Forelimb muscle (tissue), 1 donor: ENCODE measurements at places on chromosomes 7 and 10. TPM values are rescaled to one million over a fixed set of nuclear protein-coding genes. Genes with fewer than 3 reads are reported as not detected.

DNA sequence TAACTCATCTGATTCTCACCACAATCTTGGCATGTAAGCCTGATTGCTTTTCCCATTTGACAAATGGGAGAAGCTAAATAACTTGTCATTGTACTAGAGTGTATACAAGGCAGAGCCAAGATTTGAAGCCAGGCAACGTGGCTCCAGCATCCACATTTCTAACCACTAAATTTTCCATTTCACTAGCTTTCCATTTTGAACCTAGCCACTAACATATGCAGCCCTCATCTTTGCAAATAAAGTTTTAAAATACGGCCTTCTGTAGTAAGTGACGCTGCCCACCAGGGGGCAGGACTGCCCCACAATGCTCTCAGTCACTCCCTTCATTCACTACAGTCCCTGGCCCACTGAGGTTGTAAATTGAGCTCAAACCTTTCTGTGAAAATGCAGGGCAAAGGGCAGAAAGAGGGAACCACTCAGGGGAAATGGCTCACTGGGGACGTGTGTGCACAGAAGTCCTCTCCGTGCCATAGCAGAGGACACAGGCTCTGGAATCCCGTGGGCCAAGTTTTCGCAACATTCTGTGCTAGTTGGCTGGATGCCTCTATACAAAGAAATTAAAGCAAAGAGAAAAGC lies 315.7 kb downstream of the TNS3 start:
- no peak for DNase-seq

The CFAP70 gene
- polyA plus RNA-seq: 2.3 TPM

DNA sequence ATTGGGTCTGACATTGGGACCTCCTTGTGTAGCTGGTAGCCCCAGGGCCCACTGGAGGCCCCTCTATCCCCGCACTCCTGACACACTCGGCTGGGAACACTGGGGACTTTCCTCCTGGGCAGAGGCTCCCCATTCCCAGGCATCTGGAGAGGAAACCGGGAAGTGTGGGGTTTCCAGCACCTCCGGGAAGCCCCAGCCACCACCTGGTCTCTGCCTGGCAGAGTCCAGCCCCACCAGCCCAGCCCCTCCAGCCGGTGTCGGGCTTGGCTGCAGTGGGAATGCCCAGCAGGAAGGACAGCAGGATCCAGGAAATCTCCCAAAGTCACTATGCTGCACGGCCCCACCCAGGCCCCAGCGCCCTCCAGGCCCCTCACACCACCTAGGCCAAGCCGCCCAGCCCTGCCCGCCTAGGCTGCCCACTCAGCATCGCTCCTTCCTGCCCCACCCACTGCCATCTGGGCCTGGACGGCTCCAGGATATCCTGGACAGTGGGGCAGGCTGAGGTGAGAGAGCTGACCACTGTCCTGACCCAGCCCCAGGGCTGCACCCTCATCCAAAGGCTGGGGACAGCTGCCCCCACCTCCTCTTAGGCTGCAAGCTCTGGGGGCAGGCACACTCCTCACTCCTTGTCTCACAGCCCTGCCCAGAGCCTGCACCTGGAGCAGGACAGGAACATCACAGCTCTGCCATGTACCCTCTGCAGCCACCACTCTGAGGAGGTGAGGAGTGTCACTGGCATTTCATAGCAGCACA lies 11.8 kb downstream of the RASGEF1A start:
- no peak for DNase-seq

The KIAA1217 gene
- 36.0 TPM for polyA plus RNA-seq

- DNase-seq: no peak
Observed at GRCh38 chr10:26314265-26315013, 97.9 kb downstream of the GAD2 start.

GRCh38 chr7:5683280-5683670 lies 98.2 kb downstream of the RNF216 start:
- DNase-seq: no peak

DNA sequence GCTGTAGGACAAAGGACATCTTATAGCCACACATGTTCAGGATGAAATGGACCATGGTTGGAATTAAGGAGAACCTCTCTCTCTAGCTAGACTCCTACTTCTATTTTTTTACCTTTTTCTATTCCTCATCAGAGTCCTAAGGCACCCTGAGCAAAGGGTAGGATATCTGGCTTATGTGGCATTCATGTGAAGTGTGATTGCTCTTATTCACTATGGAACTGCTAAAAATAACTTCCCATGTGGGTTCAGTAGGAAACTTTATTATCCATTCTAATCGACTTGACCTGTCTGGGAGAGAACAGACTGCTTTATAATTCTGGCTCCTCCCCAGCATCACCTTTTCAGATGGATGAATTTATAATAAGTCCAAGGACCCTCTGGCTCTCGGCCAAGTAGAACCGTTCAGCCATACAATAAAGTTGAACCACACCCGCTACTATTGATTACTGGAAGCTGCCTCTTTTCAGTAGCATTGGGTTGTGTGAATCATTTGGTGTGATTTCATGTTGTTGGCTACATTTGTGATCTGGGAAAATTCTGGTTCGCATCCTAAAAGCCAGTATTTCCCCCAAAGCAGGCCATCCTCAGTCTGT lies 117.5 kb downstream of the NRF1 start:
- no peak for DNase-seq

GRCh38 chr10:73798927-73799560 lies 12.4 kb downstream of the NDST2 start:
- DNase-seq: no peak

- no peak for DNase-seq
Observed at GRCh38 chr7:69765879-69766278, 167.6 kb downstream of the AUTS2 start.

The PDK4 gene
- polyA plus RNA-seq: 12.9 TPM

- DNase-seq: no peak
Observed at GRCh38 chr7:24936121-24936824, 43.7 kb downstream of the OSBPL3 start.

GRCh38 chr7:141701489-141702046 lies 398 bp downstream of the DENND11 start:
- no peak for DNase-seq

- DNase-seq: no peak
Observed at GRCh38 chr10:71278691-71279588, 40.1 kb upstream of the SLC29A3 start.

GRCh38 chr10:23106331-23107072 lies 11.1 kb downstream of the MSRB2 start:
- DNase-seq: no peak

The INTS15 gene
- polyA plus RNA-seq: 23.5 TPM

GRCh38 chr10:13347043-13347499 lies 1.0 kb downstream of the SEPHS1 start:
- DNase-seq: no peak

DNA sequence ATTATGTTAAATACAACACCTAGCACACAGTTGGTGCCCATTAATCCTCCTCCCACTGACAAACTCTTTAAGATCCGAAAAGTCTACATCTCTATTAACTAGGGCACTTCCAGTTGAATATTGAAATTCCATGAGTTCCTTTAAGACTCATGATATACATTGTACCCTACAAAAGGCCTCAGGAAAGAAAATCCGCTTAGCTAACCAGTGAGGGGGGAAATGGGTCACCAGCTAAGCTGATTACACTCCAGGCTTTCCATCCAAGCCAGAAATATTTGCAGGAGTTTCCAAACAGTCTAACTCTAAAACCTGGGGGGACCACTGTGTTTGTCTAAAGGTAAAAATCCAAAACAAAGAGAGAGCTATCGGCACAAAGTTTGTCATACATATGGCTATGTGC lies 1.3 kb upstream of the LRIT2 start:
- DNase-seq: no peak

DNA sequence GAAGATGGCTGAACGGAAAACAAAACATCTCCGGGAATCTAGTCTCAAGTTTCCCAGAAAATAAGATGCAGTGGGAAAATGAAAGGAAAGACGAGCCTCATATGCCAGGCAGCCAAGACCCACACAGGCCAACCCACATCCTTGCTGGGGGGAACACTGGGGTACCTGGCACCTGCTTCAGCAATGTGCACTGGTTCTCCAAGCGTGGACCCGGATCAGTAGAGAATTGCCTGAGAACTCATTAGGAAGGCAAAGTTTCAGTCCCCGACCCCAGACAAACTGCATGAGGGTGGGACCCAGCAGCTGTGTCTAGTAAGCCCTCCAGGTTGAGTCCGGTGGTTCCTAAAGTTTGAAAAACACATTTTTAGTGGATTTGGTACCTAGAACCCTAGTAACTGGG lies 18.4 kb downstream of the FAM53B start:
- DNase-seq: no peak

- no peak for DNase-seq
Observed at GRCh38 chr7:3274131-3274530, 26.9 kb upstream of the SDK1 start.

DNA sequence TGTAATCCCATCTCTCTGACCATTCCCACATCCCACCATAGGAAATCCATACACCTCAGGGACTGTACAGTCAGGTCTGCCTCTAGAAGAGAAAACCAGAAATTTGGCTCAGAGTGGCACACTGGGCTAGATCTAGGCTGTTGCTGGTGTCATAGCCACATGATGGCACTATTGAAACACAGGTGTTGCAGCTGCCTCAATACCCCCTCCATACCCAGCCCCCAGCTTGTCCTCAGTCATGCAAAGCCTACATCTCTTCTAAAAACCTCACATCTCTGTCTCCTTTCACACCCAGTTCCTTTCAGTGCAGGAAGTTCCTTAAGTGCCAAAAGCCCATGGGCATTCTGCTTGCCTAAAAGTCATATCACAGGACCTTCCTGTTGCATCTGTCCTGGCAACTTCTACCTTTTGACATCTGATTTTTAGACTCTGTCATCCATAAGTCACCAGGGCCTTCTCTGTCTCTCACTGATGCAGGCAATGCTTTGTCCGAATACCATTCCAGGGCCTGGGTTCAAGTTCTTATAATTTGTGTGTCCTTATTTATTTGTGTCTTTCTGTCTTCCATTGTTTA lies 27.0 kb upstream of the HIBADH start:
- DNase-seq: no peak

- no peak for DNase-seq
Observed at GRCh38 chr10:21048068-21048467, 151.0 kb upstream of the NEBL start.

GRCh38 chr7:136039577-136040345 lies 62.6 kb upstream of the MTPN start:
- no peak for DNase-seq

DNA sequence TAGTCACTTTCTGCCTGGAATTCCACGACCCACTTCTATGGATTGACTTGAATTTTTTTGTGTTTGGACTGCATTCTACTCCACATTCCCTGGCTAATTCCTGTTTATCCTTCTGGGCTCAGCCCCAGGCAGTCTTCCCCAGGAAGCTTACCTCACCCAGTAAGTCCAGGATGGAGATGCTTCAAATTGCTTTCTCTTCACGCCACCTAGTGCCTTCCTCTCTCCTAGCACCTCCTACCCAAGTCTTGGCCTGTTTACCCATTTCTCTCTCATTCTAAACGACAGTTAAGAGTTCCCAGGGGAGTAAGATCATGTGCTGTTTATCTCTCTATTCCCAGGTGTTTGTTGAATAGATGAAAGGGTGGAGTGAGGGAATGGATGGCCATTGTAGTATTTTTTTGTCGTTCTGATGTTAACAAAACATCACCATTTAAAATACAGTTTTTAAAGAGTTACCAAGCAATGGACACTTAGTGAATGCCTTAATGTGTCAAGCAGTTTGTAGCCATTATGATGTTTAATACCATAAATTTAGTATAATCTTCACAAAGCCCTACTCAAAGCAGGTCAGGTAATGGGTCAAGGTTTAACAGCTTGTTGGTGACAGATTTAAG lies 45.5 kb upstream of the TARP start:
- DNase-seq: no peak

The HOXA13 gene
- polyA plus RNA-seq: 0.03 TPM
